ENCODE measurements at places on chromosomes 2 and 18.

DNA sequence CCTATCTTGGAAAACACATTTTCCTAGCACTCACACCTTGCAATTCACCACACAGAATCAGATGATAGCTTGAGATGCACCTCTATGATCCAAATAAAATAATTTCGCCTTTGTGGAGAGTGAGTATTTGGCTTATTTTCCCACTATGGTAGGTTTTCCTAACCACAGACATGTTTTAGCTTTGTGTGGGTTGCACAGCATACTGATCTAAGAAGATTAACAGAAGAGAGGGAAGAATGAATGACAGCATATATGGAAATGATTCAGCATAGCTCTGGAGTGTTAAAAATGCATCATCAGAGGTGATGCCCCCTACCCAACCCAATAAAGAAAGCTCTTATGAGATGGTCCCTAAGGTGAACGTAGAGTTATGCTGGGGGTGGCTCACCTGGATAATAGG, 72.5 kb downstream of the GCA start:
- no peak for DNase-seq

DNA sequence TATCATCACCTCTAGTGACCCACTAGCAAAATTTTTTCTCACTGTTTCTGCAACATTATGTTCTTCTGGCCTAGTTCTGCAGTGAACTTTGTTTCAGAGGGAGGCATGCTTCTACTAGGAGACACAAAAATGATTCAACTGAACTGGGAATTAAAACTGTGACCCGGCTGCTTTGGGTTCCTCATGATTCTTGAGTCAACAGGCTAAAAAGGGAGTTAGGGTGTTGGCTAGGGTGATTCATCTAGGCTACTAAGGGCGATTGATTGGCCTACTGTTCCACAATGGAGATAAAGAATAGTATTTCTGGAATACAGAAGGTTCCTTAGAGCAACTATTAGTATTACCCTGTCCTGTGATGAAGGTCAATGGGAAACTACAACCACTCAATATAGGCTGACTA, 179.5 kb downstream of the PPP1R1C start:
- DNase-seq = no peak

GRCh38 chr2:8994386-8994785, 9.1 kb downstream of the MBOAT2 start:
- DNase-seq = no peak

- no peak for DNase-seq
Observed at GRCh38 chr2:3625186-3625585, 30.3 kb downstream of the COLEC11 start.

- no peak for DNase-seq
Observed at GRCh38 chr2:39202639-39203369, 41.0 kb downstream of the CDKL4 start.

DNA sequence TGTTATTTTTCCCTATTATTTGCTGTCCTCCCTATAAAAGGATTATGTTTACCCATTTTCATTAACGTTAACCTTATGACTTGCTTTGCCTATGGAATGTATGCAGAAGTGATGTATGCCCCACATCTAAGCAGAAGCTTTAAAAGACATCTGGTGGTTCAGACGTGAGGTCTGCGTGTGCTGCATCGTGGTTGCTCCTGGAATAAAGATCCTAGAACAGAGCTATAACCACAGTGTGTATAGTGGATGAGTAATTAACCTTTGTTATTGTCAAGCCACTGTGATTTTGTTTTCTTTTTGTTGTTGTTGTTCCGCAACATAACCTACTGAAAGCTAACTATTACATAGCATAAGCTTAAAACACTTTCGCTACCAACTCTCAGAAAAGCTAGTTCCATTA, 20.9 kb upstream of the CFAP36 start:
- no peak for DNase-seq

DNA sequence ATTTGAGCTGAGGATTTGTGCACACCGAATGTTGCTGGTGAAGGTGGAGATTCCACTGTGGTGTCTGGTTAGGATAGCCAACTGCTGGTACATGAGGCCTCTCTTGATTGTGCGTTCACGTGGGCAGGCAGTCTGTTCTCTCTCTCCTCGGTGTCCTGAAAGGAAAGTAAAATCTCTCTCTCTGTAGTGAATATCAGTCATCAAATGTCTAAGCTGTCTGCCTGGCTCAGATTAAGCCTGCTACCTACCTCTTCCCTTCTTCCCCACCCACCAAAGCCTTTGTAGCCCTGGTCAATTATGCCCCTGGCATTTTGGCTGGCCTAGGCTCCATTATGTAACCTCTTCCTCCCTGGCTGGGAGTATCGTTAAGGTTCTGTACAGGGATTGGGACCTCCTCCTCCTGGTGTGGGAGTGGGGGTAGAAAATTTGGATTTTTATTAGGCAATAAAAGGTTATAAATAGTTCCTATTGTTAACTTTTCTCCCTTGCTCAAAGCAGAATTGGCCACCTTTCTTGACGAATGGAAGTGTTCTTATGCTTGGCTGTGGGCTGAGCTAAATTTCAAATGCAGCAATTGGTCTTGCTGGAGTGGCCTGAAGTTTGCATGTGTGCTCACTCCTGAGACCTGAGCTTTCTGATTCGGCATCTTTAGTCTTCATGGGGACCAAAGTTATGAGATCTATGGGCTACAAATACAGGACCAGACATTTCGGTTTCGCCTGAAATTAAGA, 148.8 kb downstream of the WDSUB1 start:
- no peak for DNase-seq

DNA sequence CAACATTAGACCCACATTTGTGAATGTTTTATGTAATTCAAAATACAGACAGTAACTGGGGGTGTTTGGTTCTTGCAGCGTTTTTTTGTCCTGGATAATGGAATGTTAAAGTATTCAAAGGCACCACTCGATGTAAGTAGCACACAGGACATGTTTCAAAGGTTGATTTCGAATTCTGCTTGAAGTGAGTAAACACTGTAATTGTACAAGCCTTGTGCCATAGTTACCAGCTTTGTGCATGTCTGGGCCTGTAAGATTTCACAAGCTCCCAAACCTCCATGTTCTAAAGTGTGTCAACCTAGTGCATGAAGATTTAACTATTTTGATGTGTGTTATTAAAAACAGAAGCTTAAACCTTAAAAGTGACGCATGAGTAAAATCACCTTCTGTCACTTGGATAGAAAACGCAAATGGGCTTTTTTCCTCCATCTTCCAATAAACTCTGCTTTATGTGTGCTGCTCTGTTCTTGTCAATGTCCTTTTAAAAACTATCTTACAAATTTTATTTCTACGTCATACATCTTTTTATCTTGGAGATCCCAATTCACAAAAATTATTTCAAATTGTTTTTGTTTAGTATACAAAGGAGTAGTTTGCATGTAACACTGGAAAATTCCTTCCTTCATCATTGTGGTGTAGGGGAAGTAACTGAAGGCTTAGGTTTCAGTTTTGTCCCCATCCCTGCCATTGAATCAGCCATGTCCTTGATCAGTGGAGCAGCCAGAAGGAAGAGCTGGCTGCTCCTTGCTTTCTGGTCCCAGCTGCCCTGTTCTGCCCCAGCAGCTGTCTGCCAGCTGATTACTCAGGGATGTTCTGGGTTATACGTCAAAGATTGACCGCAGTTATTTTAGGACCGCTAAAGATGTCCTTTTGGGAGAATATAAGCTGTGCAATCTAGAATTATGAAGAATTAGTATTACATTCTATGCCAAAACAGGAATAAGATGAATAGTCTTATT, 119.2 kb downstream of the PRKRA start:
- no peak for DNase-seq

DNA sequence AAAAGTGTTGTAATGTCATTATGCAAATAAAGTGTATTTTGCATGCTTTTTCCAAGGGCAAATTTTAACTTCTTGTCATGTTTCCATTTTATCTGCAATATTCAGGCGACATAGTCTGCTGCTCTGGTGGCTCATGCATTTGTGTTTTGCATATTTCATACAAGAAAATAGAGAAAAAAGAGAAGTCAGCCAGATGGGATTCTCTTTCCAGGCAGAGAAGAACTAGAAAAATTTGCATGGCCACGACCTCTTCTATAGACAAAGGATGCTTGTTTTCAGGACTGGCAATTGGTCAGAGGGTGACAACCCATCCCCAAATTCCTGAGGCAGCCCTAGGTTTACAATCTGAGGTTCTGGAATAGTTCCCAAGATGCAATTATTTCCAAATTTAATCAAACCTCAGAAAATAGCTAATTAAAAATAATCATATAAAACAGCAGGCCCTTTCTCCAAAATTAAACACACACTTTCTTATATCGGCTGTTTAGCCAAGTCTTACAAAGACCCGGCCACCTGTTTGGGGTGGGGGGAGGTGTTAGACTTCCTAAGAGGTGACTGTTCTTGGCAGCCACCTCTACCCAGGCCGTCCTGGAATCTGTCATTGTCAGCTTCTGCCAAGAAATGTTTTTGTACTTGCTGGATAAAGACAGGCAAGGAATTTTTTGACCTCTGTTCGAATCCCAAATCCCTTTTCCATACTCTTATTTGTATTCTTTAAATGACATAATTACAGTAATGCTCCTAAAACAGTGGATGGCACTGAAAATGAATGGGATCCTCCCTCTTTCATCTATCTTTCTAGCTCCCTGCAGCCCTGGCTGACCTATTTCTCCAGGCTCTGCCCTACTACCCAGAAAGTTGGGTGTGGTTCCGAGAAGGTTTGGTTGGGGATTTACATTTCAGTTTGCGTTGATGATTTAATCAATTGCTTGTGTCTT, 20.8 kb upstream of the SOS1 start:
- DNase-seq = no peak

GRCh38 chr18:76499637-76500340, 4.7 kb upstream of the ZNF516 start:
- no peak for DNase-seq

DNA sequence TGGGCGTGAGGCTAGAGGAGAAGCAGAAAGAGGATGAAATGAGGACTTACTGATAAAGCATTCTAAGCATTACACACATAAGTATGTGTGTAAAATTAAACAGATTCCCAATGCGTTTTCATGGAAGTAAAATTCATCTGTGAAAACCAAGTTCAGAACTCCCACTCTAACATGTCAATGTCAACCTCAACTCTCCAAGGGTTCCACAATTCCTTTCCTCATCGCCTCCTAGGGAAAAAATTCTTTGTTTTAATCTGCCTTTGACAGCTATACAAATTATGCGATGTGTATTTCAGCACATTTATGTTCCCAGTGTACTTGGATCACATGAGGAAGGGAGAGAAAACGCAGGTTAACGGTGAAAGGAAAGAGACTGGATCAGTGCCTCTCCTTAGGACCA, 76.6 kb downstream of the CLIP4 start:
- no peak for DNase-seq

Measured in GM03348 (cell line).